ENCODE measurements at places on chromosomes 2 and 18.
A peak's percentile ranks its signal among the peaks of the same experiment; 100 is the strongest.

GRCh38 chr2:112691881-112692281, 28.9 kb upstream of the NT5DC4 start:
- no peak for DNase-seq

- no peak for DNase-seq
Measured at GRCh38 chr2:12948231-12948960, 231.7 kb downstream of the TRIB2 start.

DNA sequence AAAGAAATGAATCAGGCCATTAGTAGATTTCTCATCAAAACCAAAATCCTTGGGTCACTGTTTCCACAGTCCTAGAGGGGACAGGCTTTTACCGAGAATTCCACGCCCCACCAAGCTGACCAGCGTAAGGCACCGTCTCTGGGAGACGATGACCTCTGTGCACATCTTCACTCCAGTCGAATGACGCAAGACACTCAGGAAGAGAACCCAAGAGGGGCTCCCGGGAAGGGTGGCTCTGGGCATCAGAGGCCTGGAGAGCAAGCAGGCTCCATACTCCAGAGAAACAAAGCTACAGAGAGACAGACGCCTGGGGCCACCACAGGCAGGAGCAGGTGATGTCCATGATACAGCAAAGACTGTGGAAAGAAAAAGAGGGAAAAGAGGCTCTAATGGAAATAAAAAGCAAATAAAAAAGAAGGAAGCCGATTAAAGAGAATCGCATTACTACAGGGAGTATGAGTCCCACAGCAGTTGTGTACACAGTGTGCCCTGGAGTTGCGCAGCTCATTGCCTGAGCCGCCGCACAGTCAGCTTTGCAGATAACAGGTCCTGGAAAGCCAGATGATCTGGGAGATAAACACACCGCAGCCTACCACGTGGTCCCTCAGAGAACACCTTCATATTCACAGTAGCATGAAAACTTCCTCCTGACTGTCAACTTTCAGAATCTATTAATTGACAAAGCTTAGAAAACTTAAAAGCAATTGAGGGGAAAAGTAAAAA, 572.7 kb upstream of the SALL3 start:
- DNase-seq: peak; percentile 48

DNA sequence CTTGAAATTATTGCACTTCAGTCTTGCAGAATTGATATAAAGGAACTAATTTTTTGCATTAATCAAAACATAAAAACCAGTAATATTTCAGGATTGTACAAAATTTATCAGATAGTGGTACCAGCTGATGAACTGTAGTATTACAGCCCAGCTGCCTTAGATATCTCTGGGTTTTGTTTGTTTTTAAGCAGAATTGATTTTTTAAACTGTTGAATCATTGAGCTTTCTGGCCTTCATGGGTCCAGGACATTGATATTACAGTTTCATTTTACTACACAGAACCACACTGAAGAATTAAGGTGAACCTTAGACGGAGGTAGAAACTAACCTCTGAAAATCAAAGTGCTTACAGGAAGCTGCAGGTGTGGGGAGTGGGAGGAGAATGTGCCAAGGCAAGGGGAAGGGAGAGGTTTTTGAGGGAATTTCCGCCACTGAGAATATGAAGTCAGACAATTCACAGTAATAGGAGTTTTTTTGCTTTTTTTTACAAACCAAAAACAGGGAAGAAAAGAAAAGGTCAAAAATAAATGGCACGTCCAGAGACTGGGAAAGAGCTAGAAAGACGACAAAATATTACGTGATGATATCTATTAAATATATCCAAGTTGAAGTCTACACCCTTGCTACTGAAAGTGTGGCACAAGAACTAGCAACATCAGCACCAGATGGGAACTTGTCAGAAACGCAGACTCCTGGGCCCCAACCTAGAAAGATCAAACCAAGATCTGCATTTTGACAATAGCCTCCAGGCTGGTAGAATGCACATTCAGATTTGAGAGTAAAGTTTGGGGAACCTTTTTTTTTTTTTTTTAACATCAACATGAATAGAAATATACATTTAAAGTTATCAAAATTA, 40.8 kb upstream of the SPAG16 start:
- no peak for DNase-seq

- no peak for DNase-seq
Measured at GRCh38 chr2:126655500-126656430, at the start of gene GYPC. TSS of gene GYPC (plus strand) at chr2:126656158. CDS start at chr2:126656264, 106 bp downstream.

DNA sequence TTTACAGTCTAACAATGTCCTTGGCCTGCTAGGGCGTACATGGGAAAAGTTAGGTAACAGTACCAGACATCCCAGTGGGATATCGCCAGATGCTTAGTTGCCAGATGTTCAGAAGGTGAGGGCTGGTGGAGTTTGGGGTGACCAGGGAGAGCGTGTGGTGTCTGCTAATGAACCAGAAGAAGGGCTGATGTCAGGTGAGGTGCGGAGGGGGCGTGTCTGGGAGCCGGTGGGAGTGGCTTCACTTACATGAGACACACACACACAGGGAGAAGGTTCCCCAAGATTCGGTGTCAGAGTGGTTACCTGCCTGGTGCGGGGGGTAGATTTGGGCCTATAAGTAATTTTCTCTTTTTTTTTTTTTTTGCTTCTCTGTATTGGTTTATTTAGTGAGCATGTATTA, 12.2 kb downstream of the RAB31 start:
- no peak for DNase-seq

Data from NCI-H2029 (cell line).